ENCODE measurements at places on chromosomes 6 and 20. TPM values are rescaled to one million over a fixed set of nuclear protein-coding genes. Genes with fewer than 3 reads are reported as not detected.
A peak's percentile ranks its signal among the peaks of the same experiment; 100 is the strongest.

GRCh38 chr6:12941422-12941821 lies 224.9 kb downstream of the PHACTR1 start:
- no peak for DNase-seq

- no peak for DNase-seq
These were observed 751.0 kb downstream of the CD109 start for GRCh38 chr6:74447013-74447412.

- no peak for DNase-seq
These were observed 50.5 kb upstream of the IBTK start for GRCh38 chr6:82298012-82298411.

VSTM2L gene
- 1.7 TPM for polyA plus RNA-seq

- no peak for DNase-seq
These were observed 318.9 kb downstream of the CLIC5 start for GRCh38 chr6:45696738-45697137.

DNA sequence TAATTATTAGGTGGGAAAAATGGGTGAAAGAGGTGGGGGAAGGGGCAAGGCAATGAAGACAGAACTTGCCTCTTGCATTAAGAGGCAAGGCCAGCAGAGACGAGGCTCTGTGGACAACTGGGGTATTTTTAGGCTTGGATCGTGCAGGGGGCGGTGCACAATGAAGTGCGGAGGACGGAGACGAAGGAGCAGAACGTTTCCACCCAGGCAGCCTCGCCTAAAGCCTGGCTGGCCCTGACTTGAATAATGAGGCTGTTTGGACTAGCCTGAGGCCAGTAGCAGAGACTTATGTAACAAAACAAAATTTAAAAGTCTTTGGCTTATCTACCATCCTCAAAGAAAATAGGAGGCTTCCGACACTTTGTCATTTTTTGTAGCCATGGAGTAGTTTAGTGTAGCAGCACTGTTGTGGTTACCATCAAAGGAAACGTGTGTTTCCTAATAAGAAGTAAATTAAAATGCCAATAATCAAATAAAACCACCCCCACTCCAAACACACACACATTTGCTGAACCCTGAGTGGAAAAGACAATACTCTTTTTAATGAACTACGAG lies 370.0 kb upstream of the CNR1 start:
- DNase-seq, result no peak

DNA sequence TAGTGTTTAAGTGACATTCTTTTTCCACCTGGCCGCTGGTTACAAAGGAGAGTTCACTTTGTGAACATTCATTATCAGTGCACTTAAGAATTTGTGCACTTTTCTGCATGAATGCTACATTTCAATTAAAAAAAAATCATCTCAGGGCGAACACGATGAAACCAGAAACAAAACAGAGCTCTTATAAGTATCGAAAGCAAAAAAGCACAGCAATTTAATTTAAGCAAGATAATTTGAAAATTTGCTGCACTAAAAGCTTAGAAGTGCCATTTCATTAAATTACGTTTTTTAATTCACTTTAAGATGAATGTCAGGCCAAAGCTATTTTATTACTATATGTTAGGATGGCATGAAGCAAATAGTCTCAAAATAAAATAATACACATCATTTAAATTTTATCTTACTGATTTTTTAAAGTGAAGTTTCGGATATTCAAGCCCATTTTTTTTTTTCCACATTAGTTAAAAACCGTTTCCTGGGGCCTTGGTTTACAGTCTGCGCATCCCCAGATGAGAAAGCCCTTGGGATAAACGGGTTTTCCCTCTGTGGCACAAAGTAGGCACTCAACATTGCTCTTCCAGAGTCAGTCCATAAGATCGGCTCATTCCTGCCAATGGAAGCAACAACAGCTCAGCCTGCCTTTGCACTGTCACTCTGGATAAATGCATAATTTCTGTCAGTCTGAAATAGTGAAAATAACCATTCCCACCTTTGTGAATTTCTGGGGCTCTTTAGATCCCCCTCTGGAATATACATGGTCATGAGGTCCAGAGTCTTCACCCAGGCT lies 80.1 kb downstream of the FYN start:
- no peak for DNase-seq

GRCh38 chr20:51434580-51435247 lies 107.8 kb downstream of the NFATC2 start:
- DNase-seq, result no peak

DNA sequence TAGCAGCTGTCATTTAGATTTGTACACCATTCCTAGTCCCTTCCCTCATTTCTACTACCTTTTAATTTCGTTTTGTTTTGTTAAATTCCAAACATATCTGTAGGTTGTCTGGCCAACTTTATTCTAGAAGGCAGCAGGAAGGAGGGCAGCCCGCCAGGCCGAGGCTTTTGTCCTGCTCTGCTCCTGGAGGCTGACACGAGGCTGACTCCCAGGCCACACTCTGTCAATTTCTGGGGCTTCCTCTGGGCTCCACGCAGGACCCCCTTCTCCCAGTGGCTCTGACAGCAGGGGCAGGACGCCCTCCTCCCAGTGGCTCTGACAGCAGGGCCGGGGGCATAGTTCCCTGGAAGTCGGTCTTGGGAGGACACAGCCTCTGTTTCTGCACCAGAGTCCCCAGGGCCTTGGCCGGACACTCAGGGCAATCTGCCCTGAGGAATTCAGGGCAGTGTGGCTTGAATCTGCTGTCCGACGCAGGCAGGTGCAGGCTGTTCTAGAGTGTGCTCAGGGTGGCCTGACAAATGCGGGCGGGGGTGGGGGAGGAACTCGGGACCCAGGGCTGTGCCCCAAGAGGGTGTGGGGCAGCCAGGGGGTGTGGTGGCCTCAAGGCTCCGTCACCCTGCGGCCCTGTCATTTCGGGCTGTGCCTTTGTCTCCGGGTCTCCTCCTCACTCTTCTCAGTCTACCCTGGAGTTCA lies 11.8 kb downstream of the SMOC2 start:
- DNase-seq, result no peak

- peak; percentile 94 for DNase-seq
These were observed 945 bp downstream of the TENT5A start for GRCh38 chr6:81751388-81752083.

FAM83C gene
- not detected for polyA plus RNA-seq

CEP57L1 gene
- 5.1 TPM for polyA plus RNA-seq

DNA sequence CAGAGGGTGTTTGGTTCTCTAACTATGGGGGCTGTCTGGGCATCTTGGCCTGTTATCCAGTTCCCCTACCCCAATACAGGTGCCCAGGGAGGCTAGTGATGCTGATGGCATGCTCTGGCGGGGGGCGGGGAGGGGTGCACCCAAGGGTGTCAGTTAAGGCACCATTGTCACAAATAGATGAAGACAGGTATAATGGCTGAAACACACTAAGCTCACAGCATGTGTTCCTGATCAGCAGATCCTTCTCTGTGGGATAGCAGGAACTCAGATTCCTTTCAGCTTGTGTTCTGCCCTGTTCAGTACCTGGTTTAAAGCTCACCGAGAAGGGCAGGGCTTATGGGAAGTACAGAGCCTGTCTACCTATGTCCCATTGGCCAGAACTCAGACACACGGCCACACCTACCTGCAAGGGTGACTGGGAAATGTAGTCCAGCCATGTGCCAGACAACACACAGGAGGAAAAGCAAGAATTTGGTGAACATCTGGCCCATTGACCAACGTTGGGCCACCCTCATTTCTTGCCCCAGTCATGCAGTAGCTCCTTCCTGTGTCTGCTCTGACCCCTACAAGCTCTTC lies 3.4 kb upstream of the RSPO4 start:
- no peak for DNase-seq

DNA sequence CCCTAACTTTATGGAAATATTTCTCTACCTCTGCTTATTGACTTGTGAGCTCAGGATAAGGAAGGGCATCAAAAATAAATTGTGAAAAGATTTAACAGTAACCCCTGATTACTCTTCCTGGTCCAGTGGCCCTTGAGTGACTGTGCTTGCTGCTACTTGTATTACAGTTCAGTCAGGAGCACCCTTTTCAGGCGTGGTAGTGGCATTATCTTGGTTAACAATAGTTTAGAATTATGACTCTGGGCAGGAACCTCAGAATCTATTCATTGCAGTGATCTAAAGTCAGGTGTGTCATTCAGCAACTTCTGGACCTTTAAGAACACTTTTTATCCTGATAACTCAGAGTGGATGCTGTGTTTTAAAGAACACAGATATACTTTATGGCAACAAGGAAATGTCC lies 43.4 kb downstream of the FAM135A start:
- DNase-seq, result no peak

ACSS1 gene
- polyA plus RNA-seq, result 26.8 TPM

DNA sequence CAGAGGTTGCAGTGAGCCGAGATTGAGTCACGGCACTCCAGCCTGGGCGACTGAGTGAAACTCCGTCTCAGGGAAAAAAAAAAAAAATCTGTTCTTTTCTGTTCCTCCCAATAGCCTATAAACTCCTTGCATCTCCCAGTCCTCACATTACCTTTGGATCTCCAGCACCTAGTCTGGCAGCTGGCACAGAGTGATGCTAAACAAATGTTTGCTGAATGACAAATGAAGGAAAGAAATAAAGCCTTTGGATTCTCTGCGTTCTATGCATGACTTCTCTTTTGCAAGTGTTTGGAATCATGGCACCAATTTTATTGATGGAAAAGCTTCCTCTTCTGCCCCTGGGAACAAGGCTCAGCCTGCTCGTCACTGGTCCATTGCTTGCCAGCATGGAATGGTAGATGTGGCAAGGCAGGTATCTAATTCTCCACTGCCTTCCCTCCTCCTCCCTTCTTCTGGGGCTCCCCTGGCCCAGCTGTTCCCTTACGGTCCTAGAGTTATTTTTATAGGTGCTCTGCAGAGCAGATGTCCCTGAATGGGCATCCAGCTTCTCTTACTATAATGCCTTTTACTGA lies 53.6 kb upstream of the FYN start:
- no peak for DNase-seq

ELOVL4 gene
- 0.17 TPM for polyA plus RNA-seq

- no peak for DNase-seq
These were observed 273.9 kb downstream of the RFPL4B start for GRCh38 chr6:112620812-112621569.

DNA sequence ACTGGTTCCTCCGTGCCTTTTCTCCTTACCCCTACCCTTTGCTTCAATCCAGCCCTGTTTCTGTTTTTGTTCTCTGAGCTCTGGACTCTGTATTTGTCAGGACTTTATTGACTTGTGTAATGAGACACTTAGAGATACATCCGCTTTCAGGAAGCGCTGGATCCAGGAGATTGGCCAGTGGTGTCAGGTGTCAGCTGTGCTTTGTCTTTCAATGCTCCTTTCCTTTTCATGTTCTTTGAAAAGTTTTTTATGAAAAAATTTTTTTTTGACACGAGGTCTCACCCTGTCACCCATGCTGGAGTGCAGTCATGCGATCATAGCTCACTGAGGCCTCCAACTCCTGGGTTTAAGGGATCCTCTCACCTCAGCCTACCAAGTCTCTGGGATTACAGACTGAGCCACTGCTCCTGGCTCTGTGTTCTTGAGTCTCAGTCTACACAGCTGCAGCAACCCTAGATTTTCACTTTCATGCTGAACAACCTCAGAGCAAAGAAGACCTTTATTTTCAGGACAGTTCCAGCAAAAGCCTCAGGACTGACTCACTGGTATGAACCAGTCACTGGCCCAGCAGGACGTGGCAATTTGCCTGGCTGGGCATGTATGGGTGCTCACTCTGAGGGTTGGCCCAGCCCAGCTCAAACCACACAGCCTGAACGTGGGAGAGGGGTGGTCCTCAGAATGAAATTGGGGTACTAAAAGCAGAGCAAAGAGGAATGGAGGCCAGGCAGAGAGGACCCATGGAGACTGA lies 108.5 kb downstream of the DHX35 start:
- no peak for DNase-seq

- no peak for DNase-seq
These were observed 215.5 kb downstream of the ANKRD60 start for GRCh38 chr20:58012731-58013510.

MEP1A gene
- 0.09 TPM for polyA plus RNA-seq

PHF1 gene
- polyA plus RNA-seq, result 89.3 TPM

ETV7 gene
- polyA plus RNA-seq, result 4.5 TPM

Data from spleen (tissue), 13 donors.